Jurkat, Clone E6-1 (cell line): ENCODE measurements at places on chromosomes 2 and 18.

DNA sequence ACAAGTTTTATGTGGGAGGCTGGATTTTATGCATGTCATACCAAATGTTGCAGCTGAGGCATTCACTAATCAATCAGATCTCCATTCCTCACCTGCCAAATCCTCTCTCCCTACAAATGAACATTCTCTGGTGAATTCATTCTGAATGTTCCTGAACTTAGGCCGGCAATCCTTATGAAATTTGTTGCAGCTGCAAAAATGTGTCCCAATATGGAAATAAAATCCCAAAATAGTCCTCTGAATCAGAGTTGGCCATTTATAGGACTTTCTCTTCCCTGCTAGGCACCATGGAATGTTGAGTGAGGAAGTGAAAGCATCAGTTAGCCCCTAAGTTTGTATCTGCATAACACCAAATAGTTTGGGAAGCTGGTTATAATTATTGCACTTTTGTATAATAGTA lies 25.6 kb downstream of the GCA start:
- no peak for DNase-seq

DNA sequence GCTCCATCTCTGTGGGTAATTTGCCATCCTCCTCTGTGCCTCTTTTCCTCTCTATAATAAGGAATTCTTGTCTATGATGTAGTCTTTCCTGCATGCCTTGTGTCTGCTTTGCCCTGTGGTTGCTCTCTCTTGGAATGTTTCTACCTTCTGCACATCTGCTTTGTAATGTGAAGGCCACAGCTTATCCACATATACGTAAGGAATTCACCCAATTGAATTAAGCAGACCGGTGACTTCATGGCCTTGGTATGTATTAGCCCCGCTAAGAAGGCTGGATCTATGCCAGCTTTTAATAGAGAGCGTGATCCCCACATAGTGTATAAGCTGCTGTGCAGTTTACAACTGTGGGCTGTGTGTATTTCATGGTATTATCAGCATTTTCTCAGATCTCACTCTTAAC lies 274.7 kb downstream of the RNF144A start:
- no peak for DNase-seq

GRCh38 chr2:238786379-238786778 lies 61.5 kb upstream of the TWIST2 start:
- DNase-seq = no peak

- DNase-seq = no peak
Measured at GRCh38 chr2:205758051-205758450, 75.8 kb downstream of the NRP2 start.

DNA sequence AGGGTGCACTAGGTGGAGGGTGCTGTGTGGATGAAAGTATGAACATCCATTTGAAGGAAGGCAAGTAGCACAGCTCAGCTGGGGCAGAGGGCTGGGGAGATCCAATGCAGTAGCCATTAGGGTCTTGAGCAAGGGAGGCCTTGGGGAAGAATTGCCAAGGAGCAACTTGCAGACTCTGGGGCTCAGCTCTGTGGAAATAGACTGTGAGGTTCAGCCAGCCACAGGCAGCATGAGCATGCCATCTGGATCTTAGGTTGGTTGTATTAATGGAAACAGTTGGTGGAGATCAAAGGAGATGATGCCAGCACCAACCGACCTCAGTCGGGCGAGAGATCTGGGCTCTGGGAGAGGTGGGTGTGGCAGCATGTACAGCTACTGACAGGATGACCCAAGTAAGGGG lies 5.6 kb downstream of the ZAP70 start:
- DNase-seq = peak; percentile 93

DNA sequence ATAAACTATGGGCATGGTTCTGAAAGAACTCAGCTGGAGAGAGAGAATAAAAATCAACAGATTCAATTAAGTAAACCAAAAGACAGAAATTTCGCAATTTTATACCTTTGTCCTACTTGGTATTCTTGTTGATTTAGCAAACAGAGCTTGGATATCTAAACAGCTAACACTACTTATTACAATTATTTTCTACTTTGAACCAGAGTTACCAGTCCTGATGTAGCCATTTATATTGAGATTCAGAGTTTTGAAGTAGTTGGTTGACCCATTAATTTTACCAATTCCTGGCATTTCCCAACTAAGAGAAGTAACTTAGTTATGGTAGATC lies 48.9 kb downstream of the ASXL2 start:
- no peak for DNase-seq

DNA sequence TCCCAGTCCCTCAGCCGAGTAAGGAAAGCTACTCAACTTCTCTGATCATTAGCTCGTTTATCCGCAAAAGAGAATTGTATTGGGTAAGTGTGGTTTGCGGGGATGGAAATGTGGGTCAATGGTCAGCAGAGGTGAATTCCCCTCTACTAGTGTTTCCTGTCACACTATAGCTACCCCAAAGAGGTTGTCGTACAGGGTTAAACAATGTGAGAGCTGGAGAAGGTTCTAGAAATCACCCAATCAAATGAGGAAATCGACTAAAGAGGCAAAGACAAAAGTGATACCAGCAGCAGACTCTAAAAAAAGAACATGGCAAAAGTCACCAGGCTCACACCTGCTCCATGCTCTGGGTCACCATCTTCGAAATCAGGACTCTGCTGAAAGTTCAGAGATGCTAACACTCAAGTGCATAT lies 144.7 kb upstream of the ITGA4 start:
- DNase-seq = no peak

DNA sequence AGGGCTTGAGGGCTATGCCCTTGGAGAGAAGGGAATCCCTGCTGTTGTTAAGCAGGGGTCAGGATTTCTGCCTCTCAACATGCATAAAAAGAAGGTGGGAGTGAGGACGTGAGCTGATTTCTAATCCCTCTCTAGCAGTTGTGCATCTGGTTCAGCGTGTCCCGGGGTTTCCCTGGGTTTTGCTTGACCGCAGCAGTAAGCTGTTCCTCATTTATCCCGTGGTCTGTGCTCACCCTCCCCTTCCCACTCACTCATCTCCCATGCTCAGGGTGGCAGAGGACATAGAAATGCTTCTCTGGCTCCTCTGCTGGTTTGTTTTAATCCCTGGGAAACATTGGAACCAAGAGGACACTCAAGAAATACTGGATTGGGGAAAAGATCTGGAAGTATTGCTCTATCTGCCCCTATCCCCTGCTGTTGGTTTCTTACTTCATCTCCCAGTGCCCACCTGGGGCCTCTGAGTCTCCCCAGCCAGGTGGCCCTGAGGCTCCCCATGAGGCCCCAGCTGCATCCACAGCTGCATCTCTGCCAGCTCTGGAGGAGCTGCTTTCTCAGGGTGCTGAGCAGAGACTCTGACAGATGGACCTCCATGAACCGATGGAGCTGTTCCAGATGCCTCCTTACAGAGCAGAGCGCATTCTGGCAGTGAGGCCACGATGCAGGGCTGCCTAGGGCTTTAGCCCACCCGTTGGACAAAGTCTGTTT lies 36.1 kb downstream of the TET3 start:
- peak; percentile 53 for DNase-seq

- peak; percentile 89 for DNase-seq
Measured at GRCh38 chr2:230723363-230723762, 10.7 kb downstream of the CAB39 start.

DNA sequence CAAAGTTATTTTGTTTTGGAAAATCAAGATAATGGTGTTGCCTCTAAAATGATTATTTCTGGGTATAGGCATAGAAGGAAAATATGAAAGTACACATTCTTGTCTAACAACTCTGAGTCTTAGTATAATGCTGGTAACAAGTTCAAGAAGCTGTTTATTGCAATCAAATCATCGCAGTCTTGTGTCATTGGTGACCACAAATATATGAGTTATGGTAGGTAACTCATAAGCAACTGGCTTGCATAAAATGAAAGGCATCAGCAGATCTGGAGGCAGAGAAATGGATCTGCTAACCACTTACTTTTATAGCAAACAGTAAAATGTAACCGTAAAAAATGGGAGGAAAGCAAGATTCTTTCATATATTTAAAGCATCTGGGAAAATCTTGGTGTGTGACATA lies 156.2 kb upstream of the TCF4 start:
- no peak for DNase-seq

DNA sequence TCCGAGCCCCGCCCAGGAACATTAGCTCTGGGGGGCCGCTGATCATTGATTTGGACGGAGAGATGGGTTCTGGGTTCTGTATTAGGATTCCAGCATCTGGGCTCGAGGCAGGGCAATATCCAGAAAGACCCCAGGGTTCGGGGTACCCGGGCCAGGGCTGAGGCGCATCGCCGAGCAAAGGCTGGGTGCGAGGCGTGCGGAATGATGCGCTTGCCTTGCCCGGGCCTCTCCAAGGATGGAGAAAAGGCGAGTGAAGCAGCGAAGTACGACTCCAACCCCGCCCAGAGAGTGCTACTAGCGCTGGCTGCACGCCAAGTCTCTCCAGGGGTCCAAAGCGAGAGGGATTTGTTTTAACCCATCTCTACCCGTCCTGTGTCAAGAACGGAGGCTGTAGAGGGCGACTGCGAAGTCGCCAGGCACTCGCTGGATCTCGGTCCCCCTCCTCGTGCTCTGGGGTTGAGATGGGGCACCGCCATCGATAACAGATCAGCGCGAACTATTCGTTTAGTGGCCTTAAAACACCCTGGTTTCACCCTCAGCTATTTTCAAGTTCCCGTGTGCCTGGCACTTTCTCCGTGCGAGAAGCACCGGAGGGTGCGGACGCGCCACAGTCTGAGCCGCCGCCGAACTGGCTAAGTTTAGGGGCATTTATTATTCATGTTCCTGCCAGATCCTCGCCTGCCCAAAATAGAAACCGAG lies 1.9 kb downstream of the ADCYAP1 start:
- DNase-seq = no peak

DNA sequence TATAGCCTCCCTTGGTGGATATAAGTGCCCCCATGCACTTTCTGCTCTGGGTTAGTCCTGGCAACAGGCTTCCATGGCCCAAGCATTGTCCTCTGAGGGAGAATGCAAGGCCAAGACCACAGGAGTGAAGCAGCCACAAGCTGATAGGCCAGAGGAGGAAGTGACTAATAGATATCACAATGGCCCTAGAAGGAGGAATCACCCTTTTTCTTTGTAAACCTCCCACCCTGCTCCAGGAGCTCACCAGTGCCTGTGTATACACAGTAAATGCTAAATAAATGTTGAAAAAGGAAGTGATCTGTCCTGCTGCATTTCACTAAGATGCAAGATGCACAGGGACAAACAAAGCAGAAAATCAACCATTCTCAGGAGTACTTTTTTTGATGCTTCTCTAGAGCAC lies 49.7 kb upstream of the ABCA12 start:
- no peak for DNase-seq

GRCh38 chr2:223800908-223801307 lies 36.5 kb downstream of the AP1S3 start:
- no peak for DNase-seq

DNA sequence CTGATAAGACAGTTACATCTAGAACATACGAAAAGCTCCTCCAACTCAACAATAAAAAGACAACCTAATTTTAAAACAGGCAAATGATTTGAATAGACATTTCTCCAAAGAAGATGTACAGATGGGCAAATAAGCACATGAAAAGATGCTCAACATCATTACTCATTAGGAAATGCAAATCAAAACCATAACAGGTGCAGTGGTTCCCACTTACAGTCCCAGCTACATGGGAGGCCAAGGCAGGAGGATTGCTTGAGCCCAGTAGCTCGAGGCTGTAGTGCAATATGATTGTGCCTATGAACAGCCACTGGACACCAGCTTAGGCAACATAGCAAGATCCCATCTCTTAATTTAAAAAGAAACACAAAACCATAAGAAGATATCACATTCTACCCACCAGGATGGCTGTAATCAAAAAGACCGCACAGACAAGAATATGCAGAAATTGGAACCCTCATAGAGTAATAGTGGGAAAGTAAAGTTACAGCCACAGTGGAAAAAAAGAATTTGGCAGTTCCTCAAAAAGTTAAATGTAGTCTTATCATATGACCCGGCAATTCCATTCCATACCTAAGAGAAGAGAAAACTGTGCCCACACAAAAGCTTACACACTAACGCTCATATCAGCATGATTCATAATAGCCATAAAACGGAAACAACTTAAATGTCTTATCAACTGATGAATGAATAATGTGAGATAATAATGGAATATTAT lies 30.5 kb upstream of the ARMC9 start:
- no peak for DNase-seq

GRCh38 chr2:10993001-10993481 lies 81.3 kb downstream of the KCNF1 start:
- no peak for DNase-seq

- DNase-seq = no peak
Measured at GRCh38 chr2:218032336-218033171, 29.8 kb upstream of the TNS1 start.
